Activated CD4-positive, alpha-beta T cell treated with anti-CD3 and anti-CD28 coated beads, Interleukin-2, Interleukin-4, amounts not matched to agents 100 ng/mL and 50 ng/mL, durations not matched to agents 16 hours and 8 hours (primary cell): ENCODE measurements at places on chromosomes 12 and 14.
A peak's percentile ranks its signal among the peaks of the same experiment; 100 is the strongest.

GRCh38 chr14:76421662-76422061 is 45.7 kb downstream of the ESRRB start:
- DNase-seq = no peak

- no peak for DNase-seq
Observed at GRCh38 chr12:66251049-66251448, 51.2 kb upstream of the HELB start.

DNA sequence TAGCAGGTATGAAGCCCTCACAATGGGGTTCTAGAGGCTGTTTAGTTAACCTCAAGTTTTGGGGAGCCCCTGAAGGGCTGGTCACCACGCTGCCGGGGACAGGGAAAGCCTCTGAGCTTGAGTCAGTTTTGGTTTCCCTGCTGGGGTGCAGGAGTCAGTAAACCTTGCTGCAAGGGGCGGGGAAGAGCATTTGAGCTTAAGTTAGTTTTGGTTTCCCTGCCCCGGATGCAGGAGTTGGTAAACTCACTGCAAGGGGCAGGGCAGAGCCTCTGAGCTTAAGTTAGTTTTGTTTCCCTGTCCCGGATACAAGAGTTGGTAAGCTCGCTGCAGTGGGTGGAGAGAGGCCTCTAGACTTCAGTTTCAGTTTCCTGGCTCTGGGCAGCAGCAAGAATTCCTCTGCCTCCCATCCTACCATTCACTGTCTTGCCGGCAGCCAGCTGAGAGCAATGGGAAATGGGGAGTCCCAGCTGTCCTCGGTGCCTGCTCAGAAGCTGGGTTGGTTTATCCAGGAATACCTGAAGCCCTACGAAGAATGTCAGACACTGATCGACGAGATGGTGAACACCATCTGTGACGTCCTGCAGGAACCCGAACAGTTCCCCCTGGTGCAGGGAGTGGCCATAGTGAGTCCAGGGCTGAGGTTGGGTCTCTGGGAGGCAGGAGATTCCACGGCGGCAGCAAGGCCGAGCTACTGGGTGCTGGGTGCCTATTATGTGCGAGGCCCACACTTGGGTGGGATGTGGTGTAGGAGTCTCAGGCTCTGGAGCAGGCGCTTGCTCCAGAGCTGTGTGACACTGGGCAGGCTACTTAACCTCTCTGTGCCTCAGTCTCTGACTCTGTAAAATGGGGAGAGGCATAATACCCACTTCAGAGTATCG is at the start of gene OAS2:
Gene OAS2 (plus strand): TSS at position 357 of the 878 bp plus-strand sequence. CDS start 90 bp downstream, at position 447.
- DNase-seq = peak; percentile 90

- DNase-seq = no peak
Observed at GRCh38 chr12:78866518-78866917, 1.9 kb downstream of the SYT1 start.

- DNase-seq = peak; percentile 24
Observed at GRCh38 chr12:39405580-39405979, 37.3 kb downstream of the KIF21A start.

DNA sequence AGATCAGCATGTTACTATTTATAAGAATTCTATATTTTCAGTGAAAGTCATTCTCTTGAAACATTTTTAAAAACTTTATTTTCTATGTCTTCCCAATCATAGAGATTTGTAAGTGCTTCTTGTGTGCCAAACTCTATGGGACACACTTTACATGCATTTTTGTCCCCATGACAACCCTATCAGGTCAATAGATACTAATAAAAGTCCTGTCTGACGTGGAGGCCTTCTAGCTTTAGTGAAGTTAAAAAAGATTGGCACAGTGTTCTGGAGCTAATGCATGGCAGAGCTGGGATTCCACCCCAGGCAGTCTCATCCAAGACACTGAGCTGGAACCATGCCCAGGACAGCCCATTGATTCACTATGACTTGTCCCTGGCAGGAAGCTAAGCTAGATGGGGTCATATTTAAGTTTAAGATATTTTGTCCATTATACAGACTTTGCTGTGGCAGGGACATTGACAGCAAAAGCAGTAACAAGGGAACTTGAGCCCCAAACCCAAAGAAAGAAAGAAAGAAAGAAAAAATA is 28.1 kb downstream of the TTC6 start:
- no peak for DNase-seq

- no peak for DNase-seq
Observed at GRCh38 chr14:103361867-103362266, 23.3 kb upstream of the MARK3 start.

GRCh38 chr14:61271552-61271951 is 9.6 kb downstream of the TMEM30B start:
- no peak for DNase-seq

GRCh38 chr14:51666070-51666469 is 14.4 kb downstream of the FRMD6 start:
- no peak for DNase-seq

GRCh38 chr12:27549801-27550652 is 26.0 kb downstream of the PPFIBP1 start:
- peak; percentile 13 for DNase-seq

GRCh38 chr14:81942071-81942470 is 408.4 kb upstream of the SEL1L start:
- no peak for DNase-seq

GRCh38 chr12:54047160-54047963 is 6.3 kb upstream of the HOXC4 start:
- no peak for DNase-seq

DNA sequence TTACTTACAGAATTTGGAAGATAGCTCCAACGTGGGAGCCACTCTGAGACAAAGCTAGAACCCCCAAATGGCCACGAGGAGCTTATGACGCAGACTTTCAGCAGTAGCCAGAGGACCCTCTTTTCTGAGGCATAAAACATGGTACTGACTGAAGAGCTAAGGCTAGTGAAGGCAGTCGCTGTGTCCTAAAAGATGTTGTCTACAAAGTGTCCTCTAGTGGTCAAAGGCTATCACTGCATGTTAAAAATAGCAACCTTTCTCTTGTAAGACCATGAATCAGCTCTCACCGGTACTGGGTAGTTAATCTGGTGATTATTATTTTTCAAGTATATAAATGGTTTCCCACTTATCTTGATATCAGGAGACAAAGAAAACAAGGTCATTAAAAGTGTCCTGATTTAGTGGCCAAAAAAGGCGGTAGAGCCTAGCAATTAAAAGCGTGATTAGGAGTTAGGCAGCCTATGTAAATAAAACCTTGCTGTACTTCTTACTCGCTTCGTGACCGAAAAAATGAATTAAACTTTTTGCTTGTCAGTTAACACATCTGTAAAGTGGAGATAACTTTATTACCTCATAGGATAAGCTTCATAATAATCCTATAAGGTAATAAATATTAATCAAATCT is 47.0 kb upstream of the LGR5 start:
- peak; percentile 46 for DNase-seq

GRCh38 chr12:6363330-6364043 is 11.9 kb downstream of the SCNN1A start:
- DNase-seq = peak; percentile 55

DNA sequence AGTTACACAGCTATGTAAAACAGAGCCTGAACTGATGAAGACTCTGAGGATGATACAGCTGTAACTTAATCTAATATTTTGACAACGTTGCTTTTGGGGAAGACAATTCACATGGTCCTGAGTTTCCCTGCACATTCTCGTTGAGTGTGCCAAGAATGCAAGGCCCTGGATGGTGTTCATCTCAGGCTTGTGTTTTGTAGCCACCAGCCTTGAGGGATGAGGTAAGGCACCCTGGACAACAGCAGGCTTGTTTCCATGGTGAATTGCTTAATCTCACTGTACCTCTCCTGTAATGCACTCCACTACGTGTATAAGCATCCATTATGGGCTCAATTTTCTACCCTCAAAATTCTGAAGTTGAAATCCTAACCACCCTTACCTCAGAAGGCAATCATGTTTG is 2.1 kb downstream of the CATSPERB start:
- DNase-seq = no peak

DNA sequence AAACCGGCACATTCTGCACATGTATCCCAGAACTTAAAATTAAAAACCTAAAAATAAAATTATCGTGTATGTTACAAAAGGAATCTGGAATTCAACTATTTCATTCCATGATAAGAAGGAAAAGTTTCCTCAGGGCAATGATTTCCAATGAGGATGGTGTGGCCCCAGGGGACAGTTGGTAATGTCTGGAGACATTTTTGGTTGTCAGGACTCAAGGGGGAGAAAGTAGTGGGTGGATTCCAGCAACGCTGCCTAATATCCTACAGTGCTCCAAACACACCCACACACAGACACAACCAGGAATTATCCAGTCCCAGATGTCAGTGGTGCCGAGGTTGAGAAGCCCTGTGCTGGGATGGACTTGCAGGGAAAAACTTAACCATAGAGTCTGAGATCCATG is 228.3 kb downstream of the TMEM132D start:
- DNase-seq = no peak

GRCh38 chr14:22475381-22475780 is 113.6 kb downstream of the DAD1 start:
- DNase-seq = no peak

DNA sequence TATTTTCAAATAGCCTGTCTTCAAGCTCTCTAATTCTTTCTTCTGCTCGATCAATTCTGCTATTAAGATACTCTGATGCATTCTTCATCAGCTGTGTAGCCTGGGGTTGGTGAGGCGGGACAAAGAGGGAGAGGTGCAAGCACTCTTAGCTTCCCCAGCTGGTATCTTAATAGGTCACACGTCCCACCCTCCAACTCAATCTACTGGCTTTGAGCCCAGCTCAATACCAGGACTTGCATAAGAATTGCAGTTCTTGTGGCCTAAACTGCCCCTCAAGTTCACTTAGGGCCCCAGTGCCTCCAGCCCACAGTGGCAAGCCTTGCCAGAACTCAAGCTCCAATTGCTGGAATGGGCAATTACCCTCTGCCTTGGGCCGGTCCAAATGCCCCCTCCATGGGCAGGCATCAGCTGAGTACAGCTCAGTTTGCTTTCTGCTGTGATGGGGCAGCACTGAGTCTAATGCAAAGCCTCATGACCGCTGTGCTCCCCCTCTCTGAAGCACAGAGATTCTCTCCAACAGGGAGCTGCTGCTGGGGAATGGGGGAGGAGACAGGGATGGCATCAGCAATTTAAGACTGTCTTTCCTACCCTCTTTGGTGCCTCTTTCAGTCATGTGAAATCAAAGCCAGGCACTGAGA is 5.6 kb upstream of the SPATA7 start:
- no peak for DNase-seq

GRCh38 chr14:99971087-99971940 is 93.9 kb upstream of the EVL start:
- peak; percentile 79 for DNase-seq

DNA sequence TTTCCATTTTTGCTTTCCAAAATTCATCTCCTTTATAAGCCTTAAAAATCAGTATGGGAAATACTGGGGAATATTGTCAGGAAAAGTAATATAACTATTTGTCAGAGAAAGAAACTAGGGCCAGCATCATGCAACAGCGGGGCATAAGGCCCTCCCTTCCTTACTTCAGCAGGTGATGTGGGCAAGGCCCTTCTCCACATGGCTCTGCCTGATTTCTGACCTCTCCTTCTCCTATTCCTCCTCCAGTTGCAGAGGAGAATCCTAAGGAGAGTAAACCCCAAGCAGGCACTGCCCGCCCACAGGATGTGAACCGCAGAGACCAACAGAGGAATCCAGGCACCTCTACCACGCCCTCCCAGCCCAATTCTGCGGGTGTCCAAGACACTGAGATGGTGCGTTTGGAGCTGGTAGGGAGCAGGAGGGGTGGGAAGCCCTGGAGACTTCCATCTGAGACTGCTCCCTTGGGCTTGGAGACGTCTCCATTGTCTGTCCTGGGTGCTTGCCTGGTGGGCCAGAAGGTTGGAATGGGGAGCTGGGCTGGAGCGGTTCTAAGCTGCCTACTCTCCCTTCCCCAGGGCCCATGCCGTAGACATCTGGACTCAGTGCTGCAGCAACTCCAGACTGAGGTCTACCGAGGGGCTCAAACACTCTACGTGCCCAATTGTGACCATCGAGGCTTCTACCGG is 2.7 kb upstream of the SOAT2 start:
- DNase-seq = no peak

DNA sequence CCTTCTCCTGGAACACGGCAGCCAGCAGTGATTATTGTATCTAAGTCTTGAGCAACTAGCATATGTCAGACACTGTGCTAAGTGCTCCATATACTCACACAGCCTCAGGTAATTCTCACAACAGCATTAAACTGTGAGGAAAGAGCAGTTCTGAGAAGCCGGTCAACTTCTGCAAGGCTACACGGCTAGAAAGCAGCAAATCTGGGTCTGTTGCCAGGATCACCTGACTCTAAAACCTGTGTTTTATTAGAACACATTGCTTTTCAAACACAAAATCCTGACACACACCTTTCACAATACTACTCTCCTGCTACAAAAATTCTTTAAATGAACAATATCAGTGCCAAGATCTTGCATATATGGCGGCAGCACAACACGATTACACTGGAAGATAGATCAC is 49.8 kb upstream of the CRACR2A start:
- DNase-seq = no peak

- DNase-seq = no peak
Observed at GRCh38 chr12:125249066-125249824, 184.0 kb downstream of the AACS start.

DNA sequence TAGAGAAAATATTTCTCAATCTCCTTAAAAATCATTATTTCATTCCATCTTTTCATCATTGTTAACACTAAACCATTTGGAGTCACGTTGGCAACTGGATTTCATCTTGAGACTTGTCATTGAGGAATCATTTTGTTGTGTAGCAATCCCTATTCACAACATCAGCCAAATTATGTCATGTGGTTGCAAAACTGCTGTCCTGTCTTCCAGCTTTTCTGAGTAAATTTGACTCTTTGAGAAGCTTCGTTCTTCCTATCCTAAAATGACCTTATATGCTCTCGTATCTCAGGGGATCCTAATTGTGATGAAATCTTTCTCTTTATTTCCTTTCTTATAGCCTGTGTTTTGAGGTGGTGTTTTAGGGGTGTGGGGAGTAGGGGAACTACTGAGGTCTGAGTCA is 30.6 kb upstream of the KICS2 start:
- no peak for DNase-seq

DNA sequence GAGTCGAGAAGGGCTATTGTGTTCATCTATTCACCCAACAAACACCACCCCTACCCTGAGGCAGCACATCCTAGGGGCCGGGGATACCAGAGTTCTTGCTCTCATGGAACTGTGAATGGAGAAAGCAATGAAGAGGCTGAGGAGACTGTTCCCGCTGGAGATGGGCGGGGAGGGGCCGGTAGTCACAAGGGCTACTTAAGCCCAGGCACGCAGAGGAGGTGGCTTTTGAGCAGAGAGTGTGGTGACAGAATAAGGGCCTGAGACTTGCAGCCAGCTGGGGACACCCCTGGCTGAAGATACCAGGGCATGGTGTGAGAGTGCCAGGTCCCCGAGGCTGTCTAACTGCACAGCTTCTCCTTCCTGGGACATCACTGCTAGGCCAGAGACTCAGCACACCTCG is 114.1 kb upstream of the EVL start:
- DNase-seq = no peak

DNA sequence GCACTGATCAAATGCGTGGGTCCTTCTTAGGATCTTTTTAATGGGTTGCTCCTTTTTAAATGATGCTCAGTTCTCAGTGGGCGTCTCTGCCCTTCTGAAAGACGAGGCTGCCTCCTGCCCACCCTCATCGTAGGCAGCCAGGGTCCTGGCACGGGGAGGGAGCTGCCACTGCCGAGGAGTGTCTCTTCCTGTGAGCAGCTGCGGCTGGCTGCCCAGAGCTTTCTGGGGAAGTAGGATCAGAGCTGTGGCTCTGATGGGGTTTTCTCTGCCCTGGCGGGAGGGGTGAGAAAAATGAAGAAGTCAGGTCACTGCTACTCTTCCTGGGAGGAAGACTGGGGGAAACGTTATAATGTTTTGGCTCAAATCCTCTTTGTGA is 31.1 kb upstream of the BEGAIN start:
- DNase-seq = no peak
